ENCODE measurements at places on chromosomes 3 and 15.

DNA sequence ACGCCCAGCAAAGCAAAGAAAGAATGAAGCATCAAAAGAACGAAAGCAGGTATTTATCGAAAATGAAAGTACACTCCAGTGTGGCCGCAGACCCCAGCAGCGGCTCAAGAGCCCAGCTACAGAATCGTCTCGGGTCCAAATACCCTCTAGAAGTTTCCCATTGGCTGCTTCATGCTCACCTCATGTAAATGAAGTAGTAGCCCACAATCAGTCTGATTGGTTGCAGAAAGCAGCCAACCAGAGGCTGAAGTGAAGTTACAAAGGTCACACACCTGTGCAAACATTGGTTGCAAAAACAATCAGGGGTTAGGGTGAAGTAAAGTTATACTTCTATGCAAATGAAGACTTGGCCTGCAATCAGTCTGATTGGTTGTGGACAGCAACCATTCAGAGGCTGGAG lies 32.0 kb downstream of the SV2B start:
- no peak for DNase-seq

DNA sequence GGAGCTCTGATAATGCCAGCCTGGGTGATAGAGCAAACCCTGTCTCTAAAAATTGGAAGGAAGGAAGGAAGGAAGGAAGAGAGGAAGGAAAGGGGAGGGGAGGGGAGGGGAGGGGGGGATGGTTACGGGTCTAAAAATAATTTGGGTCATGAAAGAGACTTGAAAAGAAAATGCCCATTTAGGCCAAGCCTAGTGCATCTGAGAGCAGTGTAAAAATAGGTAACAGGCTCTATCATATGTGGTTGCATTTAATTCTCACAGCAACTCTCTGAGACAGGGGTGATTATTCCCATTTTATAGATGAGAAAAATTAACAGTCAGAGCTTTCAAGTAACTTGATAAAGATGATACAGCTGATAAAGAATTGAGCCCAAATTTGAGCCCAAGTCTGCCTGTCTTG lies 3.6 kb upstream of the ECE2 start:
- DNase-seq, result no peak

GRCh38 chr3:18258492-18258891 lies 166.6 kb downstream of the SATB1 start:
- DNase-seq, result no peak

DNA sequence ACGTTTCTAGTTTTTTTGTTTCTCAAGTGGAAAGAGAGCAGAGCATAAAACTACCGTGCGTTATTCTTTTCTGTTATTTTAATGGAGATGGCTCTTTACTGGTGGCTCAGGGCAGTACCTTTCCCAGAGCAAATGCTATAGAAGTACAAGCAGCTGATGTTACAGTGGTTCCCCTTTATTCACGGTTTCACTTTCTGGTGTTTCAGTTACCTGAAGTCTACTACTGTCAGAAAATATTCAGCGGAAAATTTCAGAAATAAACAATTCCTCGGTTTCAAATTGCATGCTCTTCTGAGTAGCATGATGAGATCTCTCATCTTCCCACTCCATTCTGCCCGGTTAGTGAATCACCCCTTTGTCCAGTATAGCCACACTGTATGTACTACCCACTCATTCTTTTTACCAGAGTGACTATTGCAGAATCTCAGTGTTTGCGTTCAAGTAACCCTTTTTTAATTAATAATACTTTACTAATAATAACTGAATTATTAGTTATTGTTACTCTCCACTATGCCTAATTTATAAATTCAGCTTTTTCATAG lies 597.5 kb upstream of the ROBO2 start:
- DNase-seq, result no peak

DNA sequence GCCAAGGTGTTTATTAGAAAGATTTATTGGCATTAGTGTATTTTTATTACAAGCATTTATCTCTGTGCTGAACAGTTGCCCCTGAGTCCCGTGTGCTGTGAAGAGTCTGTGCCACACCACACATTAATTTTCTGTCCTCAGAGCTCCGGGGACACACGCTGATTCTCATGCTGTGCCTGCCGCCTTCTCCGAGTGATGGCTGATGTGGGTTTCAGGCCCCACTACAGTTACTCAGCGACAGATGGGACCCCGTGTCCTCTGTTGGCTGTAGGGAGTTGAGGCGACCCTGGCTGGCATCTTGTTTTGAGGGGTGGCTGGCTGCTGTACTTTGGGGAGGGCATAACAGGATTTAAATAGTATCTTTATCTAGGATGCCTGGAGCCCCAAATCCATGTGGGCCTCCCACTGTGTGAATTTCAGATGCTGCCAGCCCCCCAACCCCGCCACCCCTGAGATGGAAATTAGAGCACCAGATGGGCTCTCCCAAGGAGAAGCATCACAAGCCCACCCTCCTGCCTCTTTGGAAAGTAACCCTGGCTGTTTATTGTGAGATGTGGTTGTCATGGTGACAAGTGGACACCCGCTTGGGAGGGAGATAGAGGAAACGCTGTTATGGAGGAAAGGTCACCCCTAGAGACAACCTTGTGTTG lies 185.6 kb downstream of the APBA2 start:
- DNase-seq, result no peak

GRCh38 chr15:60358935-60359682 lies 38.7 kb downstream of the ANXA2 start:
- DNase-seq, result no peak

GRCh38 chr15:47427463-47427862 lies 289.8 kb upstream of the SEMA6D start:
- no peak for DNase-seq

- no peak for DNase-seq
Observed at GRCh38 chr3:126540951-126541627, 17.1 kb downstream of the CHST13 start.

GRCh38 chr15:88894348-88894818 lies 961 bp downstream of the HAPLN3 start:
- DNase-seq, result peak; percentile 87

DNA sequence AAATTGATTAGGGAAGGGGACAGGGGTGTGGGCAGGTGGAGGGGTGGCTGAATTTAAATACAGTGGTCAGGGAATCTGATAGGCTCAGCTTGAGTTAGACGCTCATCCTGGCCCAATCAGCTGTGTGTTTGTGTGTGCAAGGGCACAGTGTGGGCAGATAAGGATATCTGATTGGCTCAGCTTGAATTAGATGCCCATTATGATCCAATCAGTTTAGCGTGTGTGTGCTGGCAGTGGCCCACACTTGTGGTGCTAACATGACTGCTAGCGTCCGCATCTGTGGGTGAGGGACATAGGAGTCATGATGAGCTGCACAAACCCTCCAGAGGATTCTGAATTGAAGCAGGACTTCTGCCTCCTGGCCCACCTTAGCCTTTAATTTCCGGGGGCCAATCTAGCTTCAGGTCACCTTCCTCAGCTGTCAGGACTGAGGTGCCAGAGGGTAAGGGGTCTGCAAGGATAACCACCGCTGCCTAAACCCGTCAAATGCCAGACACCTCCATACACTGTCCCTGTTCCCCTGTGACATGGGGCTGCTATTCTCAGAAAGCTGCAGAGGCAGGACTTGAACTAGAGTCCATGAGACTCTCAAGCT lies 97.3 kb downstream of the CORO2B start:
- DNase-seq, result no peak

- DNase-seq, result no peak
Observed at GRCh38 chr3:37064747-37065146, 71.4 kb downstream of the MLH1 start.

DNA sequence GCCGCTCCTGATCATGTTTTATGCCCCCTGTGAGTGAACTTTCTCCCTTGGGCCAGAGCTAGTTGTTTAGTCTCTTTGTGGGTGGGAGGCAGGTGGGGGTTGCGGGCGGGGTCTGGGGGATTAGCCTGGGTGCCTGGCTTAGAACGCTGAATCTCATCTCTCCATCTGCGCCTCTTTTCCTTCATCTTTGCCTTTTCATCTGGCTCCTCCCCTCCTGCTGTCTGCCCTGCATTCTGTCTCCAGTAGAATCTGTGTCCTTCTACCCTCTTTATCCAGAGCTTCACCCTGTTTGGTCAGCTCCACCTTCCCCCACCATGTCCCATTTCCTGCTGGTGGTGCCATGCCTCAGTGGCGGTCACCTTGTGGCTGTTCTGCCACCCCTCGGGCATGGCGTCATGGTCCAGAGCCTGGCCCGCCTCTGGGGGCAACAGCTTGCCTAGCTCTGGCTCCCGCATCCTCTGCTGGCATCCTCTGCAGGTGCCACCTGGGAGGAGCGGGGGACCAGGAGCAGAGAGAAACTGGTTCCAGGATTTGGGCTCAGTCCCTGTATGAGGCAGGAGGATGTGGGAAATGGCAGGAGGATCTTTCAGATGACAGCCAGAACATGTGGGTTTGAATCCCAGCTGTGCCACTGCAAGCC lies 44.3 kb downstream of the PDIA5 start:
- no peak for DNase-seq

DNA sequence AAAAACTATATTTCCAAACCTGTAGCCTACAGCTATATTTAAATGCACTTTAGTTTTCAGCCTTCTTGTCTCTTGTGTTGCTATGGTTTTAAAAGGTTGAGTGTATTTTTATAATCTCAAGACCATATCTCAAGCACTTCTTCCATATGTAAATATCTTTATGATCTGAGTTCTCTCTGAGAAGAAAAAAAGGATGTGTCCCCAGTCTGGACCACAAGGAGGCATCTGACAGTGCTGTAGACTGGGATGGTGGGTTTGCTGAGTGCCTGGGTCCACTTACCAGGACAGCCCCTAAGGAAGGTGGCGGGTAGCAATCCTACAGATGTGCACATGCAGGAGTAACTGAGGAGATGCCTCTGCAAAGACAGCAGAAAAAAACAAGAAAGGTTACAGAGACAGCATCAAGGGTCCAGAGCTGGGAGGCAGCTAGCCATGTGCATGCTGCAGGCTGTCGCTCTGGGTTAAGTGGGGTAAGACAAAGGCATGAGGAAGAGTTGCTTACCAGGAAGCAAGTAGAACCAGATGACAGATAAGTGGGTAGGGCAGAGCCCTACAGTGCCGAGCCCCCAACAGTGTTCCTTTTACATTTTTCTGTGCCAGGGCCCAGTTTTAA lies 70.6 kb upstream of the SNRK start:
- DNase-seq, result no peak

- no peak for DNase-seq
Observed at GRCh38 chr3:112355307-112355687, 22.3 kb downstream of the CD200 start.

DNA sequence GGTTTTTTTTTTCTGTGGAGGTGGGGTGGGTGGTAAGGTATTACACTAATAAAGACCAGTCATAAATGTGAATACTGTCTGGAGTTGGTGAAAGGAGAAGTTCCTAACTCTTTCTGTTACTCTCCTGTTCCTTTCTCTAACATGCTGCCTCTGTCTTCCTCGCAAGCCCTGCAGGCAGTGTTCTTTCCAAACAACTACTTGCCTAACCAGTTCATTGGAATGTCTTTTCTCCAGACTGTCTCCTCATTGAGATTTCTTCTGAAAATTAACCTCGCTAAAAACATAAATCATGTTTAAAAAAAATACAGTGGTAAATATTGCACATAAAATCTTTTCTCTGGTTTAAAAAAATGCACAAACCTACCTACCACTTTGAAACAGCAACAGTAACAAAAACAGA lies 135.2 kb downstream of the TP63 start:
- DNase-seq, result no peak

GRCh38 chr15:41958002-41958420 lies 14.3 kb downstream of the EHD4 start:
- no peak for DNase-seq

DNA sequence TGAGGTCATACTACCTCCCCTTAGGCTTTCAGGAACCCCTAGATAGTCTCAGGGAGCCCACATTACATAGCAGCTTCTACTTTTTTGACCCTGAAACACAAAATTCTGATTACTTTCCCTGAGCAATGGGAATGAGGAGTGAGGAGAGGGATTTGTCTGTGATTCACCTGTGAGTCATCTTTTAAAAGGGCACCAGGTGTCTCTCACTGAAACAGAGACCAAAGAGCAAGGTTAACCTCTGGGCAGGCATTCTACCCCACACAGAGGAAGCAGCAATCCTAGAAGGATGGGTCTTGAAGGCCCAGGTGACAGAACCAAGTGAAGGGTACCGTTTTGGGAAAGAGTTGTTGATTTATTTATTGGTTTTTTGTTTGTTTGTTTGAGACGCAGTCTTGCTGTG lies 31.1 kb upstream of the UBE2E2 start:
- DNase-seq, result no peak

- DNase-seq, result no peak
Observed at GRCh38 chr3:23277688-23278087, 74.6 kb downstream of the UBE2E2 start.

GRCh38 chr3:123319760-123320159 lies 118.0 kb downstream of the SEC22A start:
- no peak for DNase-seq

GRCh38 chr3:56124546-56124945 lies 343.7 kb downstream of the ERC2 start:
- no peak for DNase-seq

DNA sequence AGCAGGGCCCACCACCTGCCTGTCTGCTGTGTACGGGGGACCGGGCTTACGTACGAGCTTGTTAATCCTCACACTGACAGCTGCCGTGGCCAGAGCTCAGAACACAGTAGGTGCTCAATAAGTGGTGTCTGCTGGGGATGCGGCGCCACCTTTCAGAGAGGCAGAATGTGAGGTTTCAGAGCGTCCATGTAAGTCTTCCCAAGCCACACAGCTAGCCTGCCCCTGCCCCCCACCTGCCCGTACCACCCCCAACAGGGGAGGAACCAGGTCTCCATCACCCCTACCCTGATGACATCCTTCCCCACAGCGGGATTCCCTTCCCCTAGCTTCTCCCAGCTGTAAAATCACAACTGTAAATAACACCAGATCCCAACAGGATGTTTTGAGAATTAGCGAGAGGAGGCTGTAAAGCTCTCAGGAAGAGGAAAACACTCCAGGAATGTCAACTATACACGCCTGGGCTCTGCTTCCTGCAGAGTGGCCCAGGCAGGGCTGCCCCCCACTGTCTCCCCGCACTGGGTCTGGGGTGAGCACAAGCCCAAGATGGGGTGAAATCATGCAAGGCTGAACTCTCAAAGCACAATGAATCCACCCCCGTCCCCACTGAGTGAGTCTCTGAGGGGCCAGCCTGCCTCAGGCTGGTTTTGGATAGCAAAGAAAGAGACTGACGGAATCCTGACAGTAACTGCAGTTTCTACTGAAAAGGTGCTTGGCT lies 250.1 kb upstream of the LYSMD4 start:
- DNase-seq, result no peak

DNA sequence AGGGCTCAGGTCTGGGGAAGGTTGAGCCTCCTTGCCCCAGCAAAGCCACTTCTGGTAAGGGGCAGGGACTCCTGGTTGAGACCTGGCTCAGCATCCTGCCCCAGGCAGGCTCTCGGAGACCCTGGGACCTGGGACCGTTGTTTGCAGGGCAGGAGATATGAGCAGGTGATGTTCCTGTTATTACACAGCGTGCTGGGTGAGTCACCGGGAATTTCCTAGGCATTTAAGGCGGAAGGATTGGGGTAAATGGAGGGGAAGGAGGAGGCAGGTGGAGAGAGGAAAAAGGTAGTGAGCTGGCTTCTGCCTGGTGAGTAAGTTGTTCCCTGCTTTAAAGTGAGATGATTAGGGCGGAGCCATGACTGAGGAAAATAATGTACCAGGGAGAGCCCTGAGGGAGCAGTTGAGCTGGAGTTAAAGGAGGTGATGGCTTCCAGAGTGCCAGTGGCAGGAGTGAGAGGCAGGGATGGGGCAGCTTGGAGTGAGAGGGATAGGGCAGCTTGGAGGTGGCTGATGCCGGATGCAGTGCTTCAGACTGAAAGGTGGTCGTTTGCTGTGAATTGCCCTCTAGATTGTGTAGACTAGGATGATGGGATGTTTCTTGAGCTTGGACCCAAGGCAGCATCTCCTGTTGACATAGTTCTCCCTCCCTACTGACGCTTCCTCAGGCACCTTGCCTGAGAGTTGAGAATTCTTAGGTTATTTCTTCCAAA lies 79.4 kb downstream of the AAGAB start:
- no peak for DNase-seq

- no peak for DNase-seq
Observed at GRCh38 chr3:30576946-30577345, 29.5 kb upstream of the TGFBR2 start.
